CD4-positive, alpha-beta T cell treated with Interleukin-6 at 100 ng/mL for 8 hours (primary cell): ENCODE measurements at places on chromosomes 13 and 19.

DNA sequence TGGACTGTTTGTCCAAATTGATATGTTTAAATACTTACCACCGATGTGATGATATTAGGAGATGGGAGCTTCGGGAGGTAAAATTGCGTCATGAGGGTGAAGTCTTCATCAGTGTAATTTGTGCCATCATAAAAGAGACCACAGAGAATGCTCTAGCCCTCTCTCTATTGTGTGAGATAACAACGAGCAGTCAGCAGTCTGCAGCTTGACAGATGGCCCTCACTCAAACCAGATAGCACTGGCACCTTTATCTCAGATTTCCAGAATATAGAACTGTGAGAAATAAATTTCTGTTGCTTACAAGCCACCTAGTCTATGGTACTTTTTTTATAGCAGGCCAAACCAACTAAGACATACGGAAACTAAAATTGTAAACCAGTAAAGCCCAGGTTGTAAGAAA is 1718.9 kb upstream of the MIR17HG start:
- DNase-seq: no peak

GRCh38 chr19:52211926-52212571 is 22.2 kb downstream of the PPP2R1A start:
- no peak for DNase-seq

DNA sequence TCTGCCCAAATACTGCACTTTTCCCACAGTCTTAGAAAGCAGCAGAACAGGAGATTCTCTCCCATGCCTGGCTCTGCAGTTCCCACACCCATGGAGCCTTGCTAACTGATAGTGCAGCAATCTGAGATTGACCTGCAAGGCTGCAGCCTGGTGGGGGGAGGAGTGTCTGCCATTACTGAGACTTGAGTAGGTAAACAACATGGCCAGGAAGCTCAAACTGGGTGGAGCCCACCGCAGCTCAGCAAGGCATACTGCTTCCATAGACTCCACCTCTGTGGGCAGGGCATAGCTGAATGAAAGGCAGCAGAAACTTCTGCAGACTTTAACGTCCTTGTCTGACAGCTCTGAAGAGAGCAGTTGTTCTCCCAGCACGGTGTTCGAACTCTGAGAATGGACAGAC is 358.5 kb upstream of the PCDH9 start:
- no peak for DNase-seq

DNA sequence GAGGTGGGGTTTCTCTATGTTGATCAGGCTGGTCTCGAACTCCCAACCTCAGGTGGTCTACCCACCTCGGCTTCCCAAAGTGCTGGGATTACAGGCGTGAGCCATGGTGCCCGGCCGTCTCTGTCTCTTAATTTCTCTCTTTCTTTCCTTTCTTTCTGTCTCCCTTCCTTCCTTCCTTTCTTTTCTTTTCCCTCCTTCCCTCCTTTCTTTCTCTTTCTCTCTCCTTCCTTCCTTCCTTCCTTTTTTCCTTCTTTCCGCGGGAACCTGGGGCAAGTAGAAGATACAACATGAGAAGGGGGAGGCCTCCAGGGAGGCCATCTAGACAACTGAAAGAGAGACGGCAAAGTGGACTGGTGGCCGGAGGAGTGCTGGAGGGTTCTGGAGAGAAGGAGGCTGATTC is 15.2 kb upstream of the ELAVL1 start:
- no peak for DNase-seq

DNA sequence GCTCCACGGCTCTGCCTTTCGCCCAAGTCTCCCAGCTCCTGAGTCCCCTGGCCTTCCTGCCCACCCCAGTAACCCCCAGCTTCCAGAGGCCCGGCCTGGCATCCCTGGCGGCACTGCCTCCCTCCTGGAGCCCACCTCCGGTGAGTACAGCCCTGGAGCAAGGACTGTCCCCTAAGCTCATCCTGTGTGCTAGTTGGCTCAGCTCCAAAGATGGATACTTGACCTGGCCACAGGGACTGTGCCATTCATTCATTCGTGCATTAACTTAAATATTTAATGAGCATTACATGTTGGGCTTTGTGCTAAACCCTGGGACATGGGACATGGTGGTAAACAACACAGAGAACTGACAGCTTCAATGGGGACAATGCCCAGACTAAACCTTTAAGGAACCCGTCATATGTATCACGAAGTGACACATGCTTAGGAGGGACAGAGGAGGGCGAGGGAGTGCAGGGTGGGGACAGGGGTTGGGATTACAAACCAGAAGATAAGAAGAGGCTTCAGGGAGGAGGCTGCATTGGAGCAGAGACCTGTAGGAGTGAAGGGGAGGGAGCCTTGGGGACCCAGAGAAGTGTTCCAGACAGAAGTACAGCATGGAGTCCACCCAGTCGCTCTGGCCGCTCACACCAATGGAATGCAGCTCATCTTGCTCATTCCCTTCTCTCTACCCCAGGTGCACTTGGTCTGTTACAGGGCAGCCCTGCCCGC is 6.9 kb upstream of the OVOL3 start:
- no peak for DNase-seq

DNA sequence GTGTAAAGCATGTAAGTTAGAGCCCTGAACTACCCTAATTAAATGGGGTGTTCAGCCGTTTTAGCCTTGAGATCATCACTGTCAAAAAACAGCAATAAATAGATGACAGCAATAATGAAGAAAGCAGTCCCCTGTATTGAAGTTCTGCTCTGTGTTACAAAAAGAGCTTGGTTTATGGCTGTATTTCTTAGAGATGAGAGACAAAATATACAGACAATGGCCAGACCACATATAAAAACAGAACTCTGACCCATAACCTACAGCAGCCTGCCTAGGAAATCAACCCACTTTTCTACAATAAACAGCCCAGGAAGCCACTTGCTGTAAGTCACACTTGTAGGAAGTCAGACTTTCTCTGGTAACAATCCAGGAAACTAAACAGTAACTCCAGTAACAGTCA is 10.8 kb downstream of the IGFL3 start:
- no peak for DNase-seq
